Stimulated activated CD4-positive, alpha-beta T cell treated with anti-CD3 and anti-CD28 coated beads, Interleukin-2, amount 100 ng/mL, for 24 hours (primary cell): ENCODE measurements at places on chromosomes 1 and 21.

- DNase-seq, result no peak
Observed at GRCh38 chr1:203630697-203631096, 4.1 kb downstream of the ATP2B4 start.

- DNase-seq, result no peak
Observed at GRCh38 chr1:38034871-38035270, 11.7 kb downstream of the POU3F1 start.

DNA sequence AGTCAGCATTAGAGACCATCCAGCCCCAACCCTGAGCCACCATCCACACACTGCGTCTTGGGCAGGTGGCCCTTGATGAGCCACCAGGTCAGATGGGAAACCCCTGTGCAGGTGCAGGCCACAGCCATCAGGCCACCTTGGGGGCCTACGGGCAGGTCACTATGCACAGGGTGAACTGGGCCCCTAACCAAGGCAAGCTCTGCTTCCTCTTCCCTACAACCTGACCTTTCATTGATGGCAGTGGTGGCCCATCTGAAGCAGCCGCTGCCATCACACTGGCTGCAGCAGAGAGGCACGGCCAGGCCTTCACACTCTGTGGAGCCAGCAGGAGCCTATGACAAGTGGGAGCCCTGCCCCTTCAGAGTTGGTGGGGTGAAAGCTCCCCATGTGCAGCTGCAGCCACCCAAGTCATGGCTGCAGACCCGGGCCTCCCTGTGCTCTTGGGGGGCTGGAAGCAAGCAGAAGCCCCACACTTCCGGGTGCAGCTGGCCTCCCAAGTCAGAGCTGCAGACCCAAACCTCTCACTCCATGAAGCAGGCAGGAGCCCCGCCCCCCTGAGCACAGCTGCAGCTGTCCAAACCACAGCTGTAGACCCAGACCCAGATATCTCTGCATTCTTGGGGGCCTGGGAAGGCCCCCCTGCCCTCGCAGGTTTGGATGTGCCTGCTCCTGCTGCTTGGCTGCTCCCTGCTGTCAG is 681.5 kb downstream of the MATN1 start:
- no peak for DNase-seq

DNA sequence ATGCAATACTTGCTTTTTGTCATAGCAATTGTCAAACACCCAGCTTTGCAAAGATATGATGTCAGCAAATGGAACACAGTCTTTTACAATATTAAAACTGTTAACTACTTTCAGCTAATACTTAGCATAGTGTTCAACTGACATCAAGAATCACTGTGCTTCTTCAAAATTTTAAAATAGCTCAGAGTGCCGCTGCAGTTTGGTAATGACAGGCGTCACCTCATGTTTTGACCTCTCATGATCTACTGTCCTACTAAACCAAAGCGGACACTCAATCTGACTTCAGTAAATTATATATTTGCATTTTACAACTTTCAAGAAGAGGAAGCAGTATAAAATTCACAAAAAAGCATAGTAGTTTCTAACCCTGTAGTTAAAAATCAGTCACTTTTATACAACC is 2.0 kb downstream of the FMO1 start:
- no peak for DNase-seq

- no peak for DNase-seq
Observed at GRCh38 chr1:205259324-205259832, 31.6 kb downstream of the TMCC2 start.

GRCh38 chr1:17765444-17766411 is 10.6 kb downstream of the ACTL8 start:
- no peak for DNase-seq

DNA sequence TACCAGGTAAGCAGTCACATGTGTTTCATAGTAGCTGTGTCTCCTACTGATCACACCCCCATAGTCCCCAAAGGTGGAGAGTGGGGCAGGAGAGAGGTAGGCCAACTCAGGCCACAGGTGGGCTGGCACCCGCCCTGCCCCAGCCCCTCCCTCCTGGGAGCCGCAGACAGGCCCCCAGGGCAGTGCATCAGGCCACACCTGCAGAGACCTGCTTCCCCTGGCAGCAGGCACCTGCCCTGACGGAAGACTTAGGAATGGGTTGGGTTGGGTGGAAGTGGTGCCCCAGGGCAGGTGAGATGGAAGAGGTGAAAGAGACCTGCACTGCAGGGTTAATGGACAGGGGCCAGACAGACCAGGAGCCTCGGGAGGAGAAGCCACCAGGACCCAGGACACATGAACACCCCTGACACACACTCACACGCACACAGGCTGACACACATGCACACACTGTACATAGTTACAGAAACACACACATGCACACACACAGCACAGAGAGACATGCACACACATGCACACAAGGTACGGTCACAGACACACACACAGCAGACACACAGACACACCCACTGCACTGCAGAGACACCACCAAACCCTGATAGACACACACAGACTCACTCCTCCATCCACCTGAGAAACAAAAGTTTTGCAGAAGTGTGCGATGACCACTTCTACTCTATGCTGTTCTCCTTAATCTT is 1.7 kb upstream of the COL18A1 start:
- no peak for DNase-seq

DNA sequence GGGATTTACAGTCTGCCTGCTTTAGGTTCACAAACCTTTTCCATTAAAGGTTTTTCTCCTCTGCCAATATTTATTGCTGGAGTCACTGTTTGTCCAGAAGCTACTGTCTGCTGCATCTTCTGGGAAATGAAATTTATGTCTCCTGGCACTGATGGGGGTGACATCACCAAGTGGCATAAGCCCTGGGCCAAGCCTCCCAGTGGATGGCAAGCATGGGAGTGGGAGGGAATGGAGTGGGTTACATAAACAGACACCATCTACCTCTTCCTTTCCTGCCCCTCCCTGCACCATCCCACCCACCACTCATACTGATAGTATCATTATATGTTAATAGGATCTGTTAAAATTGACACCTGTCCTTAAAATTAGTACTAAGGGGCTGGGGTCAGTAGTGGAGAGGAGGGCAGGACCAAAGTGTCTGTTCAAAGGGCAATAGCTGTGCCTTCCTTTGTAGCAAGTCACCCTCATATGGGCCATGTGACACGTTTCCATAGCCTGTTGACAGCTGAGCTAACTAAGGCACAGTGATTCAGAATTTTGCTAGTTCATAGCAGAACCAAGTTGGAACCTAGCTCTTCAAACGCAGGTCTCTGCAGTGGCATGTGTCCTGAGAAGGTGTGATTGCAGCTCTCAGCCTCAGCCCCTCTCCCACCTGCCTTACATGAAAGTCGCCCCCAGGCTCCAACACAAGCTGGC is 71.0 kb downstream of the MAB21L3 start:
- no peak for DNase-seq

- peak; percentile 67 for DNase-seq
Observed at GRCh38 chr1:202998836-202999750, 8.1 kb upstream of the TMEM183A start.

GRCh38 chr1:107896936-107897335 is 68.0 kb downstream of the VAV3 start:
- DNase-seq, result no peak

- no peak for DNase-seq
Observed at GRCh38 chr21:38181096-38181495, 75.7 kb upstream of the KCNJ15 start.

- DNase-seq, result no peak
Observed at GRCh38 chr1:54009406-54009805, 8.6 kb downstream of the LDLRAD1 start.

- DNase-seq, result peak; percentile 8
Observed at GRCh38 chr1:231161667-231162296, at the start of gene TRIM67. TSS of gene TRIM67 (plus strand) at chr1:231162058. CDS start at chr1:231162970, 912 bp downstream.

GRCh38 chr1:41532206-41532975 is 47.9 kb upstream of the EDN2 start:
- DNase-seq, result no peak

DNA sequence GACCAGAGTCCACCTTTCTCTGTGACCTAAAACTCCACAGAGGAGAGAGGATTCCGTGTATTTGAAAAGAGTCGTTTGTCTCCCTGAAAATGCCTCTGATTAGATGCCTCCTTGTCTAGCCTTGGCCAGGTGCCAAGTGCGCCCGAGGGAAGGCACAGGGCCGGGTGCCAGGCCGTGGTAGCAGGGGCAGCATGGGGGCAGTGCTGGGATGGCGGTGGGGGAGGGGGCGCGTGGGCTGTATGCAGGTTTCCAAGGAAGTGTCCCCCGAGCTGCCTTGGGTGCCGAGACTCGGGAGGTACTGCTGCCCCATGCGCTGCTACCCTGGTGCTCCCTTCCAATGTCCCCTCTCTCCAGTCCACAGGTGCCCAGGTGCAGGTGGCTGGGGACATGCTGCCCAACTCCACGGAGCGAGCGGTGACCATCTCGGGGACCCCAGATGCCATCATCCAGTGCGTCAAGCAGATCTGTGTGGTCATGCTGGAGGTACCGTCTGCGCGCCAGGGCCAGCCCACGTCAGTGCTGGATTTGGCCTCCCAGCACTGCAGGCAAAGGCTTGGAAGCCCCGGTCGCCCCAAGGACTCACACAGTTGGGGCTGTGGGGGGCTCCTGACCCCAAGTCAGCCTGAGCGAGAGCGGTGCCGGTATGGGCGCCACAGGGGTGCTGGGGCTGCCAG is 70.9 kb upstream of the COL6A1 start:
- DNase-seq, result no peak

DNA sequence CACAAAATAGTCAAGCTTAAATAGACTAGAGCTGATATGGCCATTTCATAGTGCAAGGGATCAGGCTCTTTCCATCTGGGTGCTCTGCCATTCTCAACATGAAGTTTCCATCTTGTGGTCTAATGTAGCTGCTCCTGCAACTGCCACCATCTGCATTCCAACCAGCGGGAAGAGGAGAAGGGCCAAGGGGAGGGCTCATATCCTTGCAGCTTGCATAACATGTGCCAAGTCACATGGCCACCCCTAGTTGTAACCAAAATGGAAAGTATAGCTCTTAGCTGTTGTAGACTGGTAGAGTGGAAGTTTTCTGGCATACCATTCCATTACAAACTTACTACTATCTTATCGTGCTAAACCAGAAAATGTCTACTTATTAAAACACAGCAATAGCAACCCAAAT is 38.9 kb upstream of the IVNS1ABP start:
- DNase-seq, result no peak

GRCh38 chr1:1883092-1883873 is 7.6 kb downstream of the GNB1 start:
- no peak for DNase-seq

DNA sequence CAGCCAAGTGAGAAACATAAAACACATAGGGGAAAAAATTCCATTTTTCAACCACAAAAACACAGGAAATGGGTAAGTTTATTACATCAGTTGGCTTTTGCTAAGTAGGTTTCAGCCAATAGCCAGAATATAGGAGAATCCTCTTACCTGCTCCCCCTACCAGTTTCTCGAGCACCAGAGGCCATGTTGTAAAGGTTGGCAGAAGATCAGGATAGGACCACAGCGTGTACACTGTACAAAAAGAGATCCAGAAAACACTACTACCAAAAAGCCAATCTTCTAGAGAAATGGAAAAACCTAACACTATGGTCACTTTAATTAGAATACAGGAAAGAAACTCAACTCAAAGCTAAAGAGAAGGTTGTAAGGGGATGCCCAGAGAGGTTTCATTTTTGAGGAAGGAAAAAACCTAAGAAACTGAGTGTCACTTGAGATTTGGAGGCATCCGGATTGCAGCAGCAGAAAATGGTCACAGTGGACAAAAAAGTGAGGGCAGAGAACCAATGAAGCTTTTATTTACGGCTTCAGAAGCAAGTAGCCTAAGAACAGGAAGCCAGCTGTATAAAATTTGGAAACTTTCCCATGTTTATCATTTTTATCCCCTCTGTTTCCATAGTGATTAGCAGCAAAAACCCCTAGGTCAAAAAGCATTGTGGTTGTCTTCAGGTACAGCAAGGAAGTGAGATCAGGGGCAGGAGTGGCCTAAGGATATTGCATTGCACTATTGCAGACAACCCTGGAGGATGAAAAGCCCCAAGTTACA is 2.9 kb downstream of the EIF2D start:
- DNase-seq, result no peak

- no peak for DNase-seq
Observed at GRCh38 chr1:2445823-2446215, 30.3 kb upstream of the PLCH2 start.

- DNase-seq, result no peak
Observed at GRCh38 chr1:166350490-166350889, 183.7 kb upstream of the FAM78B start.

- no peak for DNase-seq
Observed at GRCh38 chr1:8312235-8313218, 5.4 kb upstream of the SLC45A1 start.

GRCh38 chr1:85496941-85497582 is 32.1 kb upstream of the DDAH1 start:
- DNase-seq, result no peak

- DNase-seq, result peak; percentile 24
Observed at GRCh38 chr1:155049651-155050559, 1.2 kb upstream of the ADAM15 start.

DNA sequence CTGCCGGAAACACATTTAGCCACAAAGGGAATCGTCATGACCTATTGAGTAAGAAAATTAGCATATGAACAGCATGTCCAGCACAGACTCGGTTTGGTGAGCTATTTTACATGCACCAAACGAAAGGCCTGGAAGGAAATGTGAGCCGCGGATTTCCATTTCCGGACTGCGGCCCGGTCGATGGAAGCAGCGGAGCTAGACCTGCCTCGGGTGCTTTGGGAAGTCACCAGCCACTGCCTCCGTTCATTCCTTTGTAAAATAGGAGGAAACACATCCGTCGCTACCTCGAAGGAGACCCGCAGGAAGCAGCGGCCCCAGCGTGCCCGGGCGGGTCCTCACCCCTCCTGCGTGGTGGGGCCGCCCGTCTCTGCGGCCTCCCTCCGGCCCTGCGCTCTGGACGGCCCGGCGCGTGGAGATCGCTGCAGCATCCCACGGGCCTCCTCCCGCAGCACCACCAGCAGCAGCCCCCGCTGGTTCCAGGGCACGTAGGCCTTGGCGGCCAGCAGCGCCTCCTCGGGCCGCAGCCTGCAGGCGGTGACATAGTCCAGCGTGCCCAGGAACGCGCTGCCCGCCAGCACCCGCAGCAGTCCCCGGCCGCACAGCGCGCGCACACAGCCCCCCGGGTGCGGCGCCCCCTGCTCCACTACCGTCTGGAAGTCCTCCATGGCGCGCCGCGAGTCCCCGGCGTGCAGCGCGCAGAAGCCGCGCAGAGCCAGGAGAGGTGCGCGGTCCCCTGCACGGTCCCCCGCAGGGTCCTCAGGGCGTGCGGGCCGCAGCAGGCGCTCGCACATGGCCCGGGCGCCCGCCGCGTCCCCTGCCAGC is 12.1 kb downstream of the TTC34 start:
- no peak for DNase-seq

GRCh38 chr21:17775431-17776126 is 43.6 kb downstream of the C21orf91 start:
- DNase-seq, result peak; percentile 56

DNA sequence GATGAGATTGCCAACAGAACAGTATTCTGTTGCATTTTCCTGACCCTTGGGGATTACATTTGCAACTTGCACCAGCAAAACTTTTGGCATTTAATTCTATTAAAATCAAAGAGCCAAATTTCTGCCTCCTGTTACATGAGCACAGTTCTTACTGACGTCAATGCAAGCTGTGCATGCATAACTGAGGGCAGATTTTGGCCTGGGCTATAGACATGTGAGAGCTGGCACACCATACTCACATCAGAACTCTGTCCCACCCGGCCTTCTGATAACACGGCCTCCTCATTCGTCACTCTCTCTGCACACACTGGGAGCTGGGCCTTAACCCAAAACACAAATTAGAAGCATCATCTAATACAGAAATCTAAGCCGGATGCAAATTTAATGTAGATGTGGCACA is 31.5 kb downstream of the PAPPA2 start:
- DNase-seq, result no peak

- peak; percentile 97 for DNase-seq
Observed at GRCh38 chr1:154973344-154974101, 958 bp upstream of the CKS1B start.
